NCI-H1092 treated with DMSO at 0.1 percent for 48 hours (cell line): ENCODE measurements at places on chromosomes 12 and 14.

DNA sequence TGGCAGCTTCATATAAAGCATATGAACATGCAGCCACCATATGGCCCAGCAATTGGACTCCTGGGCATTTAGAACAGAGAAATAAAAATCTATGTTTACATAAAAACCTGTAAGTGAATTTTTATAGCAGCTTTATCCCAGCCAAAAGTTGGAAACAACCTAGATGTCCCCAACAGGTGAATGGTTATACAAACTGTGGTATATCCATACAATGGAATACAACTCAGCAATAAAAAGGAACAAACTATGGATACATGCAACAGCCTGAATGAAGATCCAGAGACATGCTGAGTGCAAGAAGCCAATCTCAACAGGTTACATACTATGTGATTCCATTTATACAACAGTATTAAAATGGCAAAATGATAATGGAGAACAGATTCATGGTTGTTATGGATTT is 3.7 kb downstream of the TMTC1 start:
- DNase-seq: no peak

DNA sequence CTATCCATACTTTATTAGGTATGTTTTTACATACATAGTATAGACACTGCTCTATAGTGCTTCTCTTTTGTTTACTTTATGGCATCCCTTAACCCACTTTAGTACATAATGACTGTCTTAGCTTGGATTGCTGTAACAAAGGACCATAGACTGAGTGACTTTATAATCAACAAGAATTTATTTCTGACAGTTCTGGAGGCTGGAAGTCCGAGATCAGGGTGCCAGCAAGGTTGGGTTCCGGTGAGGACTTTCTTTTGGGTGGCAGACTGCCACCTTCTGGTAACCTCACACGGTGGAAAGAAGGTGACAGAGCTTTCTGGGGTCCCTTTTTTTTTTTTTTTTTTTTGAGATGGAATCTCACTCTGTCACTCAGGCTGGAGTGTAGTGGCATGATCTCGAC is 48.6 kb upstream of the PPM1H start:
- DNase-seq: peak; percentile 5

- DNase-seq: no peak
Measured at GRCh38 chr12:110935588-110935987, 15.2 kb upstream of the MYL2 start.

DNA sequence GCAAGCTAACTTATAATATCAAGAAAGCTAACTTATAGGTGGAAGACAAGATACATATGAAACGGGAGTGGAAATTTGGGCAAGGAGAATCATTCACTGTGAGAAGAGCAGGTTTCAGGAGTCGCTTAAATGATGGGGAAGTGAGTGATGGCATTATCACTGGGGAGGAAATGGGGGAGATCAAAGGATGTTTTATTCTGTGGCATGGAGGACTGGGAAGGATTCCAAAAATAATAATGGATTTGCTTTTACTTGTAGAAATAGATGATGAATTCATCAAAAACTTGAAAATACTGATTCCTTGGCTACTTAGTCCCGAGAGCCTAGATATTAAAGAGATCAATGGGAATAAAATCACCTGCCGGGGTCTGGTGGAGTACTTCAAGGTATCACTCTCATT is 47.8 kb downstream of the SAV1 start:
- DNase-seq: no peak

- DNase-seq: peak; percentile 67
Measured at GRCh38 chr12:129467726-129468125, 436.1 kb downstream of the TMEM132D start.

DNA sequence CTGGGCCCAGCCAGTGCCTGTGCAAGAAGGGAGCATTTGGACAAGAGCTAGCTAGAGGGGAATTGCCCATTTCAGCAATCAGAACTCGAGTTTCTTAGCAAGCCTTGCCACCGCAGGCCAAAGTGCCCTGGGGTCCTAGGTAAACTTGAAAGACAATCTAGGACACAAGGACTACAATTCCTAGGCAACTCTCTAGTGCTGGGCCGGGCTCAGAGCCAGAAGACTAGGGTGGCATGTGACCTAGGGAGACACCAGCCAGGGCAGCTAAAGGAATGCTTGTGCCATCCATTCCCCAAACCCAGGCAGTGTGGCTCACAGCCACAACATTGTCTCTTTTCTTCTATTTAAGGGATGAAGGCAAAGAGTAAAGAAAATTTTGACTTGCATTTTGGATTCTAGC is 205.0 kb downstream of the BMP4 start:
- no peak for DNase-seq

GRCh38 chr14:102583726-102584125 is 8.7 kb upstream of the RCOR1 start:
- DNase-seq: no peak

DNA sequence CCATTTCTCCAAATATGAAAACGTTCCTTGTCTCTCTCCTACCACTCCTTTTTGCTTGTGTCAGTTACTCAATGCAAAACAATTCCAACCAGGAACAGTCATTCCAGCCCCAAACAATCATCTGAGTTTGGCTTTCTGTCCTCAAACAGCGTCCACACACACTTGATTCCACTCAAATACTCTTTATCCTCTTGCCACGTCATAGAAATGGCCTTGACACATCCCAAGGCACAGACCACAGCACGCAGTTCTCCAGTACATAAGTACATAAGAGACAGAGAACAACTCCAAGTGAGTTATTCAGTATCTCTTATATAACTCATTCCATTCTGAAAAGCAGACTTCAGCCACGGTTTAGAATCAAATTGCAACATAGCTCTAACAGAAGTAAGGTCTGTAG is 299.2 kb downstream of the RPS29 start:
- no peak for DNase-seq

- no peak for DNase-seq
Measured at GRCh38 chr12:59928416-59928815, 332.6 kb downstream of the SLC16A7 start.

DNA sequence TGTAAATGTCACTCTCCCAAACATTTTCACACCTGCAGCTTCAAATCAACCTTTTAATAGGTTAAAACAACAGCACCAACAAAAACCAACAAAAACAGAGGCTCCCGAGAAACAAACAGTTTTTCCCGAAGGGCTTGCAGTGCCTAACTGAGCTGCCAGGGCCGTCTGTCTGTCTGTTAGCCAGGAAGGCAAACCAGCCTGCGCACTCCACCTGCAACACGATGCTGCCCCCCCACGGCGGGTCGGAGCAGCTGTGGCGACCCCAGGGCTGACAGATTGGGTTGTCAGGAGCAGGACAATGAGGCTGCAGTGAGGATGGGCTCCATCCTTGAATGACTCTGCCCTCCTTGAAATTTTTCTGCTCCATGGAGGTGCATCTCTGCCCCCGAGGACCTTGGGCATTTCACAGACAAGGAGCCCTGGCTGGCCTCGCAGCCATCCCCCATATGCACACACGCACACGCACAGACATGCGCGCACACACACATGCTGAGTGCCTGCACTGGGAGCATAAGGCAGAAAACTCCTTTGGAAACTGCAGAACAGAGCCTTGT is 2.6 kb downstream of the RTL1 start:
- DNase-seq: peak; percentile 58

GRCh38 chr12:129566800-129567199 is 337.0 kb downstream of the TMEM132D start:
- no peak for DNase-seq

DNA sequence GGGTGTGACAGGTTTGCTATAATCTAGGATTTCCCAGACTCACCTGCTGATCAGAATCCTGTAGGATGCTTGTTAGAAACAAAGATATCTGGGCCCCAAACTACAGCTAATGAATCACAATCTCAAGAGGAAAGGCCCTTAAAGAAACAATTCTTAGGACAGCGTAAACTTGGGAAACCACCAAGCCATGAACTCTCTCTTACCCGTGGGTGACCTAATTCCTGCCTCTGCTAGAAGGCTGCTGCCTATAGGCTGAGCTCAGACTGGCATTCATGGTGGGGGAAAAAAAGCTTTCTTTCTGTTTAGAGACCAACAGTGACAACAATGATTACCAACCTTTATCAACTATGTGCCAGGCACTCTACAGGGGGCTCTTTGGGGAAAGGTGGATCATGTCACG is 213.9 kb upstream of the FKBP4 start:
- no peak for DNase-seq

DNA sequence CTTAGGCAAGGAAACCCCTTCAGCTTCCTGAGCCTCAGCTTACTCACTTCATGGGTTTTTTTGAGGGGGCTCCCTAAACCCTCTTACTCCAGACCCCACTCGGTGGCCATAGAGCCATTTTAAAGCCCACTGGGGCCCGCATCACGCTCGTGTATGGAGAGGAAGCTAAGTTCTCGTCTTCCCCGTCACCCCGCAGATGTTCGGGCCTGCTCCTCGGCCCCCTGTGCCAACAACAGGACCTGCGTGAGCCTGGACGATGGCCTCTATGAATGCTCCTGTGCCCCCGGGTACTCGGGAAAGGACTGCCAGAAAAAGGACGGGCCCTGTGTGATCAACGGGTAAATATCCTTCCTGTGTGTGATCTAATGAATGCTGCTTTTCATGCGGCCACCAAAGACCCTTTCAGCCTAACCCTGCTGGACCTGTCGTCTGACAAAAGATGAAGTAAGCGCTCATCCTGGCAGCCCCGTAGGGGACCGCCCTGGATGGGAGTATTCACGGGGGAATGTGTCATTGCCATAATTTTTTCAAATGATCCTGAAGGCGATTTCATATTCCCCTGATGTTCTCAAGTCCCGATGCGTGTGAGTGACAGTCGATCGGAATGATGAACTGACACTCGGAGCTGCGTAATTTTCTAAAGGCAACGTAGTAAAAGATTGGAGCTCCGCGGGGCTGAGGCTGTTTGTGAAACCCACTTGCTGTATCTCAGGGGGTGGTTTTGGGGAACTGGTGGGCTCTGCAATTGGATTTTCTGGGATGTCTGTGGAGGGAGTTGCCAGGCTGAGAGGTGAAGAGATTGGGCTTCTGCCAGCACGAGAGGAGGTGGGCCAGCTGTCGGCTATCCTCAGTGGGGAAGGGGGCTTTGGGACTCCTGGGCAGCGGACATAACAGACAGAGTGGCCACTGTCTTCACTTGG is 5.4 kb downstream of the DLK1 start:
- no peak for DNase-seq

DNA sequence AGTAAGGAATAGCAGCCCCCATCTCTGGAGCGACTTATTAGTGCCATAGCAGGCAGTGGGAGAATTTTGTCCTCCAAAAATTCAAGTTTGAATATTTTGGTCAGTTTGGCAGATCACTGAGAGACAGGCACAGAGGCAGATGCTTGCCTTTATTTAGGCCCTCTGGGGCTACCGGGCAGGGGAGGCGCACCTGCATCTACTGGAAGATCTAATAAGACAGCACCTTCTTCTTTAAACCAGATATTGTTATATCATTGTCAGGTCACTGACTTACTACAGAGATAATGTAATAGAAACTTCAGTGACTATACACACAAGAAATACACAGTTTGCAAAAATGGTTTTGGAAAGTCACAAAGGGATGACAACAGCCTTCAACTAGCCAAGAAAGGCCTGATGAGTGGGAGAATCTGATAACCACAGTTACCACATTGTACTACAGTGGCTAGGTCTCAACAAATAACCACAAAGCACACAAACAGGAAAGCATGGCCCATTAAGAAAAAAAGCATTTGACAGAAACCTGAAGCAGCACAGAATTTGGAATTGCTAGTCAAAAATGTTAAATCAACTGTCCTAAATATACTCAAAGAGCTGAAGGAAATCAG is 56.8 kb downstream of the CDK17 start:
- DNase-seq: no peak

DNA sequence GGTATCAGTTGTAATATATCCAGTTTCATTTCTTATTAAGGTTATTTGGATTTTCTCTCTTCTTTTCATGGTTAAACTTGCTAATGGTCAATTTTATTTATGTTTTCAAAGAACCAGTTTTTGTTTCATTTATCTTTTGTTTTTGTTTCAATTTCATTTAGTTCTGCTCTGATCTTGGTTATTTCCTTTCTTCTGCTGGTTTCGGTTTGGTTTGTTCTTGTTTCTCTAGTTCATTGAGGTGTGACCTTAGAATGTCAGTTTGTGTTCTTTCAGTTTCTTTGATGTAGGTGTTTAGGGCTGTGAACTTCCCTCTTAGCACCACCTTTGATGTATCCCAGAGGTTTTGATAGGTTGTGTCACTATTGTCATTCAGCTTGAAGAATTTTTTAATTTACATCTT is 145.6 kb upstream of the SLCO1B1 start:
- no peak for DNase-seq

DNA sequence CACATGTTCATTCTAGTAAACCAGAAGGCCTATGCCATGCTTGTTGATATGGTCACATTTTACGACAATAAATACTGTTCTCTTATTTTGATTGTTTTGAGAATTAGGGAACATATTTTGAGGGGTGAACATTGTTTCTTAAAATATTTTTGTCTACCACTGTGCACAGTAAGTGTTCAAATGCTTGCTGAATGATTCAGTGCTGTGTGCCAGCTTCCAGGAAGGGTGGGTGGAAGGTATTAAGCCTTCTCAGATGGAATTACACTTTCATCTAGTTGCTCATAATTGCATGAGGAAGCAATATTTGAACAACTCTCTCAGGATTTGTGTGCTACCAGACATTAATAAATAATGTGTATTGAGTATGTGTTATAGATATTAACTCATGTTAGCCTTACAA is 15.5 kb upstream of the TMX1 start:
- DNase-seq: no peak

GRCh38 chr14:68791902-68792677 is 777 bp downstream of the ZFP36L1 start:
- no peak for DNase-seq

DNA sequence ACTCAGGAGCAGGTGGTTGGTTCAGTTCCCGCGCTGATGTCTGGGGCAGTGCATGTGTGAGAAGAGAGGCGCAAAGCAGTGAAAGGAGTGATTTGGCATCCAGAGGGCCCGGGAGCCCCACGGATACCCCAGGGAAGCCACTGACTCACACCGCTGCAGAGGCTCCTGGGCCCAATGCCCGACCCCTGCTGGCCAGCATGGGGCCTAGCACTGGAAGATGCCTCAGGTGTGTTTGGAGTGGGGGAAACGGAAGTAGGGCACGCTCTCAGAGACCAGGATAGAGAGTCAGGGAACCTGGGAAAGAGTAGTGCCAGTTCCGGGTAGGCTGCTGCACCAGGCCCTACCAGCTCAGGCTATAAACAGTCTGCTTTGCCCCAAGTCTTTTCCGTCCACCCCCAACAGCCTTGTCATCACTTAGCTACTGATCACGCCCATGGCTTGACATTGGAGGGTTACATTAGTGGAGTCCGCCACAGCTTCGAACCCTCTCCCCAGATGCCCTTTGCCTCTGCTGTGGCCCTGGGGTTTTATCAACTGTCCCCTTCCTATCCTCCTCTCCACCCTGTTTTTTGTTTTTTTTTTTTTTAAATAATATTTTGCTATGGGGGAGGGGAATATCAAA is 9.5 kb upstream of the CSAD start:
- DNase-seq: peak; percentile 25

DNA sequence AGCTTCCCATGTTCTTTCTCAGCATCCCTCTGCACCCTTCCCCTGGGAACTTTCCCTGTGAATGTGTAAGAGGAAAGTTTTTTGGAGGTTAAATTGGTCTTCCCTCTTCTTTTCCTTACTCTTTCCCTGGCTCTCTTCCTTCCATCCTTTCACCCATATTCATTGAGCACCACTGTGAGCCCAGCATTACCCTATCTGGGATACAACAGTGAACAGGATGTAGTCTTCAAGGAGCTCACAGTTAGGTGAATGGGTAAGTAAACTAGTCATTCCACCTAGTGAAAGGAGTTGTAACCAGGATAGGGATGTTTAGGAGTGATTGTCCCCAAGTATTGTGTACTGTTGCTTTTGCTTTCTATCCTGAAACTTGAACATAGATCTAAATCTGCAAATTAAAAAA is 123.8 kb downstream of the MYRFL start:
- DNase-seq: no peak
